ENCODE measurements at places on chromosomes 3 and 15.

- peak; percentile 8 for DNase-seq
These were observed 619.0 kb upstream of the GOLIM4 start for GRCh38 chr3:168714609-168715240.

DNA sequence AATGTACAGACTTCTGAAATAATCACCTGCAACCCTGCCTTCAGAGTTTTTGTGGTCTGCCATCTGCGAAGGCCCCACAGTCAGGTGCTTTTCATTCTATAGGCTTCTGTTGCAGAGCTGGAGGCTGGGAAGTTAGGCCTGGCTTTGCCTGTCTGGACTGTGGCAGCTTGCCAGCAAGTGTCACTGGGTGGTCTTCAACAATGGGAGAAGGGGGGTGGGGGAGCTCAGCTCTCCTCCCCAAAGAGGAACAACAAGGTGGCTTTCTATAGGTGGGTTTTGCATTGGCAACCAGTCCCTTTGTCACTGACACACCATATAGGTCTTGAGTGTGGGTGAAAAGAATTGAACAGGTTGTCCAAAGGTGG lies 7.3 kb downstream of the BOC start:
- DNase-seq: no peak

DNA sequence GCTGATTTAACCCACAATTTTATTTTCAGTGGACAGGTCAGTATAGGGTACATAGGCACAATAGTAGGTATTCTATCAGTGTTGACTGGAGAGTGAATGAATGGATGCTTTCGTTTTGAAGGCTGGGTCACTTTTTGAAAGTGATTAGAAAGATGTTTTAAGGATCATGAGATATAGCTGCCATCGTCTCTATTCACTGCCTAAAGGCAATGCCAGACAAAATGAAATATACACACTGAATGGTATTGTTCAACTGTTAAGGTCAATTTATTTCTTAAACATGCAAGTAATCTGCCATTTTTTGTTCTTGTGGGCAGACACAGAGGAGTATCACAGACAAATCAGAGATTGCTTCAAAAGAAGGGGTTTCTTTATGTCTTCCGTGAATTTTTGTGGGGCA lies 395.3 kb downstream of the VGLL3 start:
- DNase-seq: no peak

GRCh38 chr15:28004143-28005003 lies 94.7 kb downstream of the OCA2 start:
- DNase-seq: no peak

DNA sequence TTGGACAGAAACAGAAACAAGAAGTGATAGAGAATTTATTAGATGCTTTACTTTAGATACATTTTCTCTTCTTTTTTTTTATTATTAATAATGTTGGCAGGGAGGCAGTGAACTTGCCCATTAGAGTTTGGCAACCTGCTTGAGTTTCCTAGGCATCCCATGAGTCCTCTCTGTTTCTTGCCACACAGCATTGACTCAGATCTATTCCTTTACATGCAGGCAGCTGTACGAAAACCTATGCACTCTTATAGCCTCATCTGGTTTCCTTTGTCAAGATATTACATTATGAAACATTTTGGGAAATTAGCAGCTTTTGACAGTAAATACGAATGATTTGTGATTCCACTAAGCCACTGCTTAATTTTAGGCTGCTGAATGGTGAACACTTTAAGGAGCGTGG lies 23.3 kb downstream of the IL1RAP start:
- no peak for DNase-seq

DNA sequence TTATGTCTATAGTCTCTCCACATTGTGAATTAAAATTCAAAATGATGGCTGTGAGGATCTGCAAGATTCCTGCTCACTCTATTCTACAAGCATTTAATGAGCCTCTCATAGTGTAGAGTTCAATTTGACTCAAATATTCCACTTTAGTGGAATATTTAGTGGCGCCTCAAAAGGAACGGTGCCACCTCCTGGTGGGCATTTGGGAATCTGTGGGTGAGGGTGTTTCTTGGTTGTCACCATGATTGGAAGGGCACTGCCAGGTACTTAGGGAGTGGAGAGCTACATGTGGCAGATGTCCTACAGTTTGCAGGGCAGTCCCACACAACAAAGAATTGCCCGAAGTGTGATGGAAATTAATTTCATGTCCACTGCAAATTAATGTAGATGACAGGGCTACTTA lies 21.5 kb upstream of the KCNMB3 start:
- no peak for DNase-seq

DNA sequence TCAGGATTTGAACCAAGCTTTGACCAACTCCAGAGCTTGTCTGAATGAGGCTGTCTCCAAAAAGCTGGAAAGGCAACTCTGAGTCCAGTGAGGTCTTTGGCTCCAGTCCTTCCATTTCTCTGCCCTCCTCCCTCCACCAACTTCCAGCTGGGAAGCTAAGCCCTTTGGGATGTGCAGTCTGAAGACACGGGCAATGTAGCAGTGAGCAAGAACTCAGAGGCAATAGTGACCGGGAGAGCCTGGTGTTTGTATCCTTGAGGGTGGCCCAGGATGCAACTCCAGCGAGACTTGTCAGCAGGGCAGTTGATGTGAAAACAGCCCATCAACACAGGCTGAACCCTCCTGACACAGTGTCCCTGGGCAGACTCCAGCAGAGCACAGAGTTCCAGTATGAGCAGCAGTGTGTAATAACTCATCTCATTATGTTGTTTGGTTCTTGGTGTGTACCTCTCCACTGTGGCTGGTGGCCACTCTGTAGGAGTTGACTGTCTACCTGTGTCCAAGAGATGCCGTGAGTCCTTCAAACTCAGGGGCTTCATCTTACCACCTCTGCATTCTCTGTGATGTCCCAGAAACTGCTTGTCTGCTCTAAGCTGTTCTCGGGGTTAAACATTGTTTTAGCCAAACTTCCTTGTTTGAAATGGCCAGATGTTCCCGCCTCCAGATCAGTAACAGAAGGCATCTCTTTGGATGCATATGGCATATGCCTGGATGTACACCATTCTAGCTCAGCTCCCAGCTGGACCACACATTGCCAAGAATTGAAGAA lies 6.6 kb downstream of the CDCP1 start:
- no peak for DNase-seq

GRCh38 chr3:152197451-152197850 lies 71.3 kb upstream of the MBNL1 start:
- peak; percentile 65 for DNase-seq

DNA sequence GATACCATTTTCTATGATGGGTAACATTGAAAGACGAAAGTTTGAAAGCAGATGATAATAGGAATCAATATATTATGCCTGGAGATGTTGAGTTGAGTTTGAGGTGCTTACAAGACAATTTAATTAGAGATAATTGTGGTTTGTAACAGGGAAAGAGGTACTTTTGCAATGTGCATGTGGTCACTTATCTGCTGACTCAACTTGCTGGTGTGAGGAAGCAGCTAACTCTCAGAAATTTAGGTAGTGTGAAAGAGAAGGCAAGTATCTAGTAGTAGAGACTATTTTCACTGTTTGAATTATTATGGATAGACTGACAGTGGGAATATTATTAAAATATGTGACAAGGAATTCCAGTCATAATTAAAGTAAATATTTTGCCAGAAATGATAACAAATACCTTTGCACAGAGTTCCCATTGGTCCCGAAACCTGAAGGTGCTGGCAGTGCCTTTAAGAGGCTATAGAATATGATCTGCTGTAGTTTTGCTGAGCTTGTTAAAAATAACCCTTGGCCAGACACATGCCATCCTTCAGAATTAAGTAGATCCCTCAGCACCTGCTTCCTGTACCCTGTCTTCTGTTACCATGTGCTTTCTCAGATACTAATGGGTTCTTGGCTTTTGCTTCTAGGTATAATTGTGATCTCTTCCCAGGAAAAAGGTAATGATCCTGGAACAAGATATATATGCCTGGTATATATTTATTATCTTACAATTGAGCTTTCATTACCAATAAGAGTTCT lies 315.9 kb downstream of the BCHE start:
- no peak for DNase-seq

DNA sequence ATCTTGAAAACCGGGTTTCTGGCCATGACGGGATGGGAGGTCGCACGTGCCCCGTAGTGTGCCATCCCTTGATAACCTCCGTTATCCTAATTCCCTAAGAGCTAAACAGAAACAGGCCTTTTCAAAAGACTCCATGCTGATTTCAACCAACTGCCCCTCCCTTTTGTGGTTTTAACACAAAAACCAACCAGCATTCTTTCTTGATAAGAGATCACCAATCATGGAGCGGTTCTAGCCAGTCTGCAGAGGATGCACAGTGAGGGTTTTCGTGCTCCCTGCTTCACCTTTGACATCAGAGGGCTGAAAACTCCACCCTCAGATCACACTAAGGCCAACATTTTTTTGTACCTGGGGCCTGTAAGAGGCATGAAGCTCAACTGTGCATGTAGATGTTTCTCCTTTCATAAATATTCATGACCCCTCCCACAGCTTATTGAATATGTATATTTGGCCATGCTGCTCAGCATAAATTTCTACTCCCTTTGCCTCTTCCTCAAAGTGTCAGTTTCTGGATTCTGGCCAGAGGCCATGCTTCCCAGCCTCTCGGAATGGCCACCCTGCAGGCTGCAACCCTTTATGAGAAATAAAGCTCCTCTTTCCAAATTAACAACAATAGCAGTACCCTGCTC lies 41.3 kb downstream of the FAM3D start:
- DNase-seq: no peak

DNA sequence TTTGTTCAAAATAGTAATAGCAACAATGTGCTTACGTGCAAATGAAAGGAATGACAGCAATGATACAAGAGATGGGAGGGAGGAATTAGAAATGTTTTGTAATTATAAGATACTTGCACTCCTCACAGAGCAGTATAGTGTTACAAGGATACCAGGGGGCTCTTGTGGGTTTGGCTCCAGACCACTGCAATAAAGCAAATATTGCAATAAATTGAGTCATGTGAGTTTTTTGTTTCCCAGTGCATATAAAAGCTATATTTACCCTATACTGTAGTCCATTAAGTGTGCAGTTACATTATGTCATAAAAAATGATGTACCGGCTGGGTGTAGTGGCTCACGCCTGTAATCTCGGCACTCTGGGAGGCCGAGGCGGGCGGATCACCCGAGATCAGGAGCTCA lies 864.3 kb downstream of the NSUN3 start:
- DNase-seq: no peak

- no peak for DNase-seq
These were observed 239.9 kb downstream of the EPHB1 start for GRCh38 chr3:135034891-135035440.

GRCh38 chr15:60994963-60995475 lies 234.1 kb downstream of the RORA start:
- no peak for DNase-seq

GRCh38 chr3:53721187-53722119 lies 124.8 kb downstream of the CHDH start:
- no peak for DNase-seq

GRCh38 chr3:131396170-131396569 lies 14.6 kb downstream of the NUDT16 start:
- no peak for DNase-seq

GRCh38 chr3:45881078-45882022 lies 5.0 kb upstream of the CCR9 start:
- DNase-seq: peak; percentile 20

GRCh38 chr15:96369825-96370621 lies 39.5 kb downstream of the NR2F2 start:
- no peak for DNase-seq

DNA sequence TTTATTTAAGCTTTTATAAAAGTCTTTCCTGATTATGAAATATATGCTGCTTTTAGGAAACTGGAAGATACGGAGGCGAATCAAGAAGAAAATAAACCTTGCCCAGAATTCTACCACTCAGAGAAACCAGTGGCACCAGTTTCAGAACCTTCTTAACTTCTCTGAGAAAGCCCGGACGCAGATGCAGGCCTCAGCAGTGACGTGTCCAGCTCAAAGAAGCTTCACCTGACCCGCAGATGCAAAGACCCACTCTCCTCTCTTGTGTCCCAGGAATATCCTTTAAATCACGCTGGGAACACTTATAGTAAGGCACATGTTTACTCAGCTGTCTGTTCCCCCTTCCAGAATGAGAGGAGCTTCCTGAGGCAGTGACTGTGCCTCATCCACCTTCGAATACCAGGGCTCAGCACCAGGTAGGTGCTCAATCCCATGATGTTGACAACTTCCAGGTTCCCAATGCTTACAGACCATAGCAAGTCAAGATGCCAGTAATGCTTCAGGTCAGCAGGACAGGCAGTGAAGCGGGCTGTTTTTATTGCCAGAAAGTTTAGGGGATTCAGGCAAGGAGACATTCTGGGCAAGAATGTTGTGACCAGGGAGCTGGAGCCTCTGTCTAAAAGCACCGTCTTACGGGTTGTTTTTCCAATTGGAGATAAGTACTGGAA lies 39.9 kb upstream of the LDHAL6B start:
- DNase-seq: no peak

GRCh38 chr3:188049606-188050530 lies 104.1 kb upstream of the LPP start:
- DNase-seq: peak; percentile 50

GRCh38 chr3:45064512-45065372 lies 38.6 kb downstream of the CLEC3B start:
- peak; percentile 68 for DNase-seq

Data from activated CD4-positive, alpha-beta T cell treated with anti-CD3 and anti-CD28 coated beads, Interleukin-10, Interleukin-2, amounts not matched to agents 100 ng/mL and 50 ng/mL, durations not matched to agents 16 hours and 8 hours (primary cell).